CD8-positive, alpha-beta T cell (primary cell): ENCODE measurements at places on chromosomes 5 and 9. TPM values are rescaled to one million over a fixed set of nuclear protein-coding genes. Genes with fewer than 3 reads are reported as not detected.

The SLC25A48 gene
- not detected for total RNA-seq

The ADRA1B gene
- total RNA-seq, result not detected

The GFRA3 gene
- total RNA-seq, result not detected

The DUSP1 gene
- 767 TPM for total RNA-seq

The PCDHA1 gene
- not detected for total RNA-seq

The SMC5 gene
- 28.6 TPM for total RNA-seq

The ZMAT2 gene
- total RNA-seq, result 31.8 TPM

The SH3RF2 gene
- total RNA-seq, result not detected

The PDE6A gene
- total RNA-seq, result not detected

The NUP188 gene
- 48.7 TPM for total RNA-seq

The NUTM2G gene
- not detected for total RNA-seq

The PLAC8L1 gene
- total RNA-seq, result not detected

The INSL6 gene
- not detected for total RNA-seq

The ANKRD34B gene
- not detected for total RNA-seq

The OR1L6 gene
- total RNA-seq, result not detected

GRCh38 chr5:27462936-27463335 lies 424.6 kb upstream of the CDH9 start:
- no peak for DNase-seq

DNA sequence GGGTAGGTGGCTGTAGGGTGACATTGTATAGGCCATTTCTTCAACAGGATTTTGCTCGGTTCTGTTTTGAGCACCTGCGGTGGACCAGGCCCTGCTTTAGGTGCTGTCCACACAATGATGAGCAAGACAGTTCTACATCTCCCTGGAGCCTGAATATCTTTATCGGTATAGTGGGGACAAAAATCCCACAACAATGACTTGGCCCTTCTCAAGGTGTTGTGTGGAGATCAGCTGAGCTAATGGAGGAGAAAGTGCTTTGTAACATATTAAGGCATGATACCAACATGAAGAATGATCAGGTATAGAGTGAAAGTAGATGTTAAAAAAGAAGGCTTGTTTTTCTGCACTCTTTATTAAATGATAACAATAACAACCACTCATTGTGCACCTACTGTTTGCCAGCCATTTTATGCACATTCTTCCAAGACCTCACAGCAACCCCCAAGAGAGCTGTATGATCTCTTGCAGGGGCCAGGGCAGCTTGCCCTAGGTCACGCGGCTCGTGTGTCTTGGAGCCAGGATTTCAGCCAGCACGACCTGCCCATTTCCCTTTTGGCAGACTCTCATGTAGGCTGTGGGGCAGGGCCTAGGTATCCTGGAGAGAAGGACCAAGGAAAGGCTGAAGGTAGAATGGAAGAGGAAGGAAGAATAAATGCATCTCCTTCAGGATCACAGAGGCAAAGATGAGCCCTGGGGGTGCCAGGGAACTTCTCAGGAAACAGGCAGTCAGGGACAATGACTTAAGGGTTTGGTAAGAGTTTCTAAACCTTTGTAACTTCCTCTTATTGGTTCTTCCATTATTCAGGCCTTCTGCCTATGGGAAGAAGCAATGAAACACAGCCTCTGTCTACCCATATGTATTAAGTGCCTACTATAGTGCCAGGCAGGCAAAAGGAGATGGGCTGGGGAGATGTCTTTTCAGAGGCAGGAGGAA lies 50.0 kb upstream of the PPARGC1B start:
- DNase-seq, result no peak

DNA sequence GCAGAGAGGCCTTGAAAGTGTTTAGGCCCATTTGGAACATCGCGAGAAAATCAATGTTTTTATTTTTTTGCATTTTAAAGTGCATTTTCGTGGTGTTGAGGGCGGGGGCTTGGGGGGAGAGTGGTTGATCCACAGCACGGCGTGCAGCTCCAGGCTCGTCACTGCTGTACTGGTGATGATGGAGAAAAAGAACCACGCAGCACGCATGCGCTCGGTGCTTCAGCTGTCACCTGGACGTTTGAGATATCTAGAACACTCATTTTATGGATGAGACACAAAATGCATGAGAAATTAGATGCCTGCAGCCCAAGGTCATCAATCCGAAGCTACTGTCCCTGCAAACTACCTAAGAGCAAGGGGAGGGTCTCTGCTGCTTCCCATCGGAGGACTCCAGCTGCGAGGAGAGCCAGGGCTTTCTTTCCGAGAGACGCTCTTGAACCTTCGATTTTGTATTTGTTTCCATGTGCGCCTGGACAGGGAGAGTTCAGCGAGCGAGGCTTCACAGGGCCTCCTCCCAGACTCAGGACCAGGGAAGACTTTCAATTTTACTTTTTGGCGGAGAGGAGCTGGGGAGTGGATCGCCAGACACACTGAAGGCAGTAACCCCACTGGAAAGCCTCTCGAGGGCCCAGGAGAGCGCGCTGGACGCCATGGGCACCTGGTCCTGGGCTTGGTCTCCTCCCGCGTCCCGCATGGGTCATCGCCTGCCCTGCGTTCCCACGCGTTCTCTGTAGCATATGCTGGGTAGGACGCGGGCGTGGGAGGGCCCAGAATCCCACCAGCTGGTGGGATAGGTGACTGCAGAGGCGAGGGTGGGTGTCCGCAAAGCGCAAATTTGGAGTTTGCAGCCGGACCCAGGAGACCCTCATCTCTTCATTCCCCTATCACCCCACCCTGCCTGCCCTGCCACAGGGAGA lies 2.5 kb downstream of the DMRT2 start:
- no peak for DNase-seq

DNA sequence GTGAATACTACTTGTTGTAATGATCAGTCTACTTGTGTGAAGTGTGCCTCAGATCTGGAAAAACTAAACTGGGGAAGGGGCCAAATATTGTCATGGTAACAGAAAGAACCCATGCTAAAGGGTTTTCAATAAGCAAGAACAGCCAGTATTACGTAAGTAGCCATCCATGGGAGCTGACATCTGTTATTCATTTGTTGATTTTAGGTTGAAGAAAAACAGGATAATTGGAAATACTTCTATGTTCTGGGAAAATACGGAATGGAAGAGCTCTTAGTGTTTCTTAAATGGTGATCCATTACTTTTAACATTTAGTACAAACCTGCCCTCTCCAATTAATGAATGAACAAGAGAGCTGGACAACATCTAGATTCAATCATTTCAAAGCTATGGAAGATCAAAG lies 485.8 kb downstream of the NTRK2 start:
- no peak for DNase-seq

DNA sequence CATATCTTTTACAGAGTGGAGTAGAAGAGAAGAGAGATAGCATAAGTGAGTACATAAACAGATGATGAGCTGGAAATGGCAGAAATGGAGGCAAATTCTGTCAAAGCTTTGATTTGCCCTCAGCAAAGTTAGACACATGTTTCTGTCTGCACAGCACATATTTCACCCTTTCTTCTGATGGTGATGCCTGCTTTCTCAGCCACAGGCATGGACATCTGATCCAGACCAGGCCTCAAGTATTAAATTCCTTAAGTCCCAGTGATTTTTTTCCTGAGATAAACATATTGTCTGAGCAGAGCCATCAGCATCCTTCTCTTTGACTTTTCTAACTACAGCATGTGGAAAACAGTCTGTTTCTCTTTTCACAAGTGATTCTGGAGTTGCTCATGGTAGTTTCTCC lies 409.8 kb downstream of the MAN2A1 start:
- no peak for DNase-seq

DNA sequence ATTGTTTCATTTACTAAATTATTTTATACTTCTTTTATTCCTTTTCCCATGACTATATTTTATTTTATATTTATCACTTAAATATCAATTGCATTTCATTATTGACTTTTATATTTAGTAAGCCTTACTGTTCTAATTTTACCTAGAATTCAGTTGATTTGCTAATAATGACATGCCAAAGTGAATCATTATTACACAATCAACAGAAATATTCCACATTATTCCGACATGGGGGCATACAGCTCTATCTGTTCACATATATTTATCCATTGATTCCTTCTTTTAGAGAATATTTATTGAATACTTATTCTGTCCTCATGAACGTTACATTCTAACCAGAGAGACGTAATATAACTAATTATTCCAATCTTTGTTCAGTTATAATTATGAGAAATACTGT lies 221.8 kb downstream of the DOCK8 start:
- DNase-seq, result no peak

DNA sequence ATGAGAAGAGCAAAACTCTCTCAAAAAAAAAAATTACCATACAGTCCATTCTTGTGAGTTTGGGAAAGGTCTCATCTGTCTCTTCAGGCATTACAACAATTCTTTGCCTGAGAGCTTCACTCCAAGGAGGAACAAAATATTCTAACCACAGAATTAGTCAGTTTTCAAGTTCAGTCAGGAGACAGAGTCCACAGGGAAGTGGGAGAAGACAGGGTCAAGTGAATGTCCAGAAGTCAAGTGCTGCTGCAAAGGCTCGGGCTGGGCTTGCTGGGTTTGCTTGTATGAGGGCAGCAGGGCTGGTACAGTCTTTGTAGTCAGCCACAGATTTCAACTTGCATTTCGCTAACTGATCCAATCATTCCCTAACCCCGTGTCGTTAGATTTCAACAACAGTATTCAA lies 17.6 kb upstream of the HEXB start:
- DNase-seq, result no peak

GRCh38 chr5:115450741-115451140 lies 93.8 kb downstream of the FEM1C start:
- DNase-seq, result no peak

DNA sequence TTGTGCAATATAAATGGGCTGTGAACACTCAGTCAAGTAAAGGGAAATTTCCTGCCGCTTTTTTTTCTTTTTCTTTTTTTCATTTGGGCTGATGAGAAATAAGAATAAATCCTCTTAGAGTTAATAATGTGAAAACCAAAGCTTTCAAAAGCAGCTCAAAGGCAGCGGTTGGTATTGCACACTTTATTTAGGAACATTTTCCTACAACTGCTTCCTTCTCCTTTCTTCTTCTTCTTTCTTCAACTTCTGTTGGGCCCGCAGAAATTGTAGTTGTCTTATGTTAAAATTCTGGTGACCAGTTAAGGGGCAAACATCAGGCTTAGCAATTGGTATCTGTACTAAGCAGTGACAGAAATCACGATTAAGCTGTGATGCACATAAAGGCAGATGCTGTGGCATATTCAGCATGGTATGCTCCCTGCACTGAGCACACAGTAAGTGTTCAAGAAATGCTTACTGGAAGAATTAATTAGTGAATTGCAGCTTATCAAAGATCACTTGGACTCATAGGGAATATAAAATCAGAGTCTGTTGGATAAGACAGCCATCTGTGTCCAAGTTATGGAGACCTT lies 85.4 kb downstream of the ANKRD55 start:
- DNase-seq, result no peak

GRCh38 chr9:113343732-113344231 lies 3.7 kb upstream of the WDR31 start:
- DNase-seq, result no peak

GRCh38 chr9:72211047-72211446 lies 61.8 kb downstream of the GDA start:
- no peak for DNase-seq

GRCh38 chr9:133963166-133963565 lies 29.0 kb downstream of the VAV2 start:
- no peak for DNase-seq

DNA sequence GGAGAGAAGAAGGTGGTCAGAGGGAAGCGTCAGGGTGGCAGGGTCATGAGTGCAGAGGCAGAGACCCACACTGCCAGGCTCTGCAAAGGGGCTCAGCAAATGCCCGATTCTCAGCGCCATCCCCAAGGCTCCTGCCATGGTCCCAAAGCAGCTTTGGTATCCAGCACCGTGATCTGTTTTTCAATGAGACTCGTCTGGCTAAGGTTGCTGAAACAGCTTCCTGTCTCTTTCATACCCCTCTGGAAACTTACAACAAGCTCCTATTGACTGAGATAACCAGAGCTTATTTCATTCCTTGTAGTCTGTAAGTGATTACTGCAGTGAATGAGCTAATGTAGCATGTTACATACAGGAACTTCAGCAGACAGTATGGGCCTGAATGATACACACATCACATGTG lies 568.6 kb upstream of the DAP start:
- no peak for DNase-seq

- DNase-seq, result no peak
Measured at GRCh38 chr5:423626-424261, 19.2 kb upstream of the EXOC3 start.

GRCh38 chr5:134787692-134788091 lies 29.1 kb downstream of the DDX46 start:
- no peak for DNase-seq

GRCh38 chr9:81390792-81391456 lies 298.4 kb downstream of the TLE1 start:
- DNase-seq, result no peak

GRCh38 chr5:174832025-174832424 lies 107.6 kb downstream of the MSX2 start:
- no peak for DNase-seq

GRCh38 chr5:42620579-42621216 lies 135.9 kb upstream of the CCDC152 start:
- no peak for DNase-seq

DNA sequence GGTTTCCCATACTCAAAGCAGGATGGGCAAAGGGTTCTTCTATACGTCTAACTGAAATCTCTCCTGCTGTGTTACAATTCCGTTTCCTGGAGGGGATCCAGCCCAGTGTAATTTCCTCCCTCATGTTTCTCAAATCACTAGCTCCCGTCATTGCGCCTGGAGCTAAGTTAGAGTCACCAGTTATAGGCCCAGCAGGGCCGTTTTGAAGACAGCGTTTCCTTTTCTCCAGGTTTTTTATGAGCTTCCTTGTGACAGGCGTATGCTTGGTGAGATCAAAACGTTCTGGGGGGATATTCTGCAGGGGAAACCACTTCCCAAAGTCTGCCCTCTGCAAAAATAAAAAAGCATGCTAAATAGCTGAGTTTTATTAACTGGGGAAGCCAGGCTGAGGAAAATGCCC lies 53.0 kb upstream of the WWC1 start:
- no peak for DNase-seq

- no peak for DNase-seq
Measured at GRCh38 chr5:51347704-51348103, 35.5 kb upstream of the ISL1 start.

DNA sequence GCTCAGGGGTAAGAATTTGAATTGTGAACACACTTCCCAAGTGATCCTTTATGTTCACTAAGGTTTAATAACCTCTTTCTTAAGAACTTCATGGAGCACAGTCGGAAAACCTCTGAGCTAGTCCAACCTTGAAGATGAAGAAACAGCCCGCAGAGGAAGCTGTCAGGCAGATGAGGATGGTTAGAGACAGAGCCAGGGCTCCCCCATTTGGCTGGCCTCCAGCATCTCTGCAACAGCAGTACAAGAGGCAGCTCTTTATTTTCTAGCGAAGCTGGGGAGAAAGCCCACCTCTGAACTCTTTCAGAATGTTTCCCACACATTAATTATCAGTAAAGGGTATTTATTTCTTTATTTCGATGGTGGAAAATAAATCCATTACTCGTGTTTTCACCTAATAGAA lies 350.8 kb downstream of the DMRT2 start:
- DNase-seq, result no peak

GRCh38 chr5:140148508-140148907 lies 22.8 kb downstream of the IGIP start:
- DNase-seq, result peak; percentile 19

DNA sequence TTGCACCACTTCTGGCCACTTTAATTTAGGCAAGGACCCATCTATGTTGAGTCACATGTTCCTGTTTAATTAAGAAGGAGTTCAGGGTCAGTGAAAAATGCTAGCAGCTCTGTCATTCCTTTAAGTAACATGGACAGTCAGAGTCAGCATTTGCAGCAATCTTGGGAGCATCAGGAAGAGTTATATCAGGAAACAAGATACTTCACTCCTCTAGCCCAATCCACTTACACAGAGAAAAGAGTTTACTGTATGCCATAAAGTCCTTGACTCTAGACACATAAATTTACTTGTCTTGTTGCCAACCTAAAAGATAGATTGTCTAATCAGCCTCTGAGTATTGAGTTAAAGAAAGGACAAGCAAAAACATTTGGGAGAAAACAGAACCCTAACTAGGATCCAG lies 266.7 kb downstream of the PJA2 start:
- DNase-seq, result no peak
